ENCODE measurements at places on chromosomes 1 and 21.

GRCh38 chr1:214331827-214332423 is 51.0 kb downstream of the SMYD2 start:
- no peak for DNase-seq

DNA sequence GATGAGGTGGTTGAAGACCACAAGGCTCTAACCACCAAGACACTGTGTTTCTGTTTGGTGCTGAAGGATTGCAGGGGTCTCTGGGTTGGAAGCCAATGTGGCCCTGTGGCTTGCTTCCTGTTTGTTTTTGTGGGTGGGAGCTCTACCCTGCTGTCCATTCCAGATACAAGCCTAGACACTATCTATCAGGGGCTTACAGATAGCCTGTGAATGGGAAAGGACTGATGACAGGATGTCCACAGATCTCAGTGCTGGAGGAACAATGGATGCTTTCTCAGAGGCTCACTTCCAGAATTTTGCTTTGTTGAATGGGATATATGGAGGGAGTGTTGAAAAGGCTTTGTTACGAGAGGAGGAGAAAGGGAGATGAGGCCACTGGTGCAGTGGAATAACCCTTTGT is 69.7 kb downstream of the NOS1AP start:
- DNase-seq: no peak

DNA sequence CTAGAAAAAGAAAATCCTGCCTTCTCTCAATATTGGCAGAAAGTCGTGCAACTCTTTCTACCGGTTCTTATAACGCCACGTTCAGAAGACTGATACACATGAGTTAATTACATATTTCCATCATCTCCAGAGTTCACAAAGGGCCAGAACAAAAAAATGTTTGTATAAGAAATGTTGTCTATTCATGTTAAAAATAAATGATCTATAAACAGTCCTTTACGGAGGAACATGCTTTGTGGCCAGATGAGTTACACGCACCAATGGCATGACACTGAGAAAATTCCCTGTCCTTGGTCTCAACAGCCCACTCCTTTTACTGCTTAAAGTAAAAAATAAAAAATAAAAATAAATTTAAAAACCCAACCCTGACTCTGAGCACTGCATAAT is 29.5 kb downstream of the C2CD2 start:
- no peak for DNase-seq

DNA sequence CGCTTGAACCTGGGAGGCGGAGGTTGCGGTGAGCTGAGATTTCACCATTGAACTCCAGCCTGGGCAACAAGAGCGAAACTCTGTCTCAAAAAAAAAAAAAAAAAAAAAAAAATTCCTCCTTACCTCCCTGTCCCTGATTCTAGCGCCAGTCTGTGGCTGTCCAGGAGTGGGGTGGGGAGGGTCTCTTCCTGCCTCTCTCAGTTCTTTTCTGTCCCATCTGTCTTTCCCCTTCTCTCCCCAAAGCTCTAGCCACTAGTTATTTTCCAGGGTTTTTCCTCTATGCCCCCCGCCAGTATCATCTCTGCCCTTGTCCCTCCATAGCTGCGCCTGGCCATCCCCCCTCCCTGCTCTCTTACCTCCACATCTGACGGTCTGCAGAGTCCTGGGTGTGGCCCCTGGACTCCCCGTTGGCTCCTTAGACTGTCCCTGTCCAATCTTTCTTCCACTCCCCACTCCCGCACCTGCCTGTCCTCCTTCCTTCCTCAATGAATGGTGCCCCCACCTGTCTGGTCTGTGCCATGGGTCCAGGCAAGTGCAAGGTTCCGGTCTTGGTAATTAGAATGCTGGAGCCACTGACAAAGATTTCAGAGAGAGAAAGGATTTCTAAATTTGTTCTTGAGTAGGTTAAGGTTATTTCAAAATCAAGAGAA is 1.6 kb upstream of the TMEM63A start:
- DNase-seq: no peak

DNA sequence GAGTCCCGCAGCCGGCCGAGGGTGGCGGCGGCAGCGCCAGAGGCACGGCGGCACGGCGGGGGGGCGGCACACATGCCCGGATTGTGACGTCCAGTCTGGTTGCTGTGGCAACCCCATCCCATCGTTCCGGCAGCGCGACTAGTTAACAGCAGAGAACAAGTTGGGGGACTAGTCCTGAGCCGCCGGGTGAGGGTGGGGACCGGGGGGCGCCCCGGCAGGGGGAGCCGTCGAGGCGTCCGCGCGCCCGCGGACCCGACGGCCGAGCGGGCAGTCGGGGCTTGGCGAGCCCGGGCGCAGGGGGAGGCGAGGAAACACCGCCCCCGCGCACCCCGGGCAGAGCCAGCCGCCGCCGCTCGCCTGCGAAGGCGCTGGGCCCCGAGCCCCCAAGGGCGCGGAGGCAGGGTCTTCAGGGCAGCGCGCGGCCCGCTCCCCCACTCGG is at the start of gene CHD5:
TSS of gene CHD5 (minus strand) at position 54 of the 439 bp plus-strand sequence. CDS start 298 bp downstream, outside the sequence.
- no peak for DNase-seq

- DNase-seq: peak; percentile 24
Observed at GRCh38 chr1:75908717-75909152, 23.5 kb downstream of the ASB17 start.

DNA sequence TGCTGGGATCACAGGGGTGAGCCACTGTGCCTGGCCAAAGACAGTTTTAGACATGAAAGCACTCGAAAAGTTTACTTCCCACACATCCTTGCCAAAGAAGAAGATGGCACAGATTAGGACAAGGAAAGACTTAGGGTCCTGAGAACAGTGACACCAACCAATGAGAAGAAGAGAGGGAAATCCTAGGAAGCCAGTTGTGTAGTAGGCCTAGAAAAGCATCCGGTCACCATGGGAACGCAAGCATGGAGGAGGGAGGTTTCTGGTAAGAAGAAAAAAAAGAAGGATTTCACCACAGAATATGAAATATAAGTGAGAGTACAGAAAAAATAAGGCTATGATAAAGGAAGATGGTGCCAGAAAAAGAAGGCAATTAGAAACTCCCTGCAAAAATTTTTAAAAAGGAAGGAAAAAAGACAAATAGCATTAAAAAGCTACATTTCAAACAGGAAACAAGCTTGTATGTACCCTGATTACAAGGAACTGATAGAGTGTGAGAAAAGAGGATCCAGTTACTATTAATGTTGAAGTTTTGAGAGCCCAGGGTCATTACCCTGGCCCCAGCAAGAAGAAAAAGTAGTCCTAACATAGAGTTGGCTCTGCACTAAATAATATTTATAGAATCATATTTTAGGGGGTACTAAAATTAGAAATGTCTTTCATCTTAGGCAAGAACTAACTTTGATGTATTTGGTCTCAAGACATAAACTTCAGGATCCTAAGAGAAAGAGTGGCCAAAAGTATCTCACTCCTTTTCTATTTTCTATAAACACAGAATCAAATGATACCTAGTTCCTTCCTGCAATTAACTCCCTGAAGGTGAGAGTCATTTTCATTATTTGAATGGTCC is 16.1 kb downstream of the DIPK1A start:
- no peak for DNase-seq

- DNase-seq: no peak
Observed at GRCh38 chr1:15454256-15454655, 2.3 kb upstream of the CELA2A start.

DNA sequence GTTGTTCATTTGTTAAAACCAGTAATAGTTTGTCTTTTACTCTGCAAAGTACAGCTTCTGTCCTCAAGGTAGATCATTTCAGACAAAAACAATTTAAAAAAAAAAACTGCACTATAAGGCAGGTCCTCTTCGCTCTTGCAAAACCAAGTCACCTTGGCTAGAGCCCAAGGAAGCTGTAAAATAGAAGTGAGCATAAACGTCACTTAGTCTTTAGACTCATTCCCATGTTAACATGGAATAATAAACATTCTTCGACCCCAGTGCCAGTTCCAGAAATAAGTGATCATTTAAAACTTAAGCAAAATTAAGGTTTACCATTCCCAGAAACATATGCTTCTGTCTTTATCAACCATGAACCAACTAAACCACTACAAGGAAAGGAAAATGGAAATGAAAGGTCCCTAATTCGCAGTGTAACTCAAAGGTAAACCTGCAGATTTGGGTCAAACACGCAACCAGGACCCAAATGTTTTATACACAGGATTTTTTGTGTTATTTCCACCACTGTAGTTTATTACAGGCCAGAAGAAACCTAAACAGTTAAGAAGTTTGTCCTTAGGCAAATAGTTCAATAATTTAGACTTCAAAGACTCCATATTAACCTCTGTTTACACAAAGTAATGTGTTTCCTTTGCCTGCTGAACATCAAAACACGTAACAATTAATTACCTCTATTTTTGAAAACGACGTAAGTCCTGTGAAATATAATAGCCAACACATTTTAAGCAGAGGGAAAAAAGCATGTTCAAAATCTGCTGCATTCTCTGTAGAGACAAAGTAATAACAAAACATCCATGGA is 54.6 kb downstream of the TGFBR3 start:
- no peak for DNase-seq

DNA sequence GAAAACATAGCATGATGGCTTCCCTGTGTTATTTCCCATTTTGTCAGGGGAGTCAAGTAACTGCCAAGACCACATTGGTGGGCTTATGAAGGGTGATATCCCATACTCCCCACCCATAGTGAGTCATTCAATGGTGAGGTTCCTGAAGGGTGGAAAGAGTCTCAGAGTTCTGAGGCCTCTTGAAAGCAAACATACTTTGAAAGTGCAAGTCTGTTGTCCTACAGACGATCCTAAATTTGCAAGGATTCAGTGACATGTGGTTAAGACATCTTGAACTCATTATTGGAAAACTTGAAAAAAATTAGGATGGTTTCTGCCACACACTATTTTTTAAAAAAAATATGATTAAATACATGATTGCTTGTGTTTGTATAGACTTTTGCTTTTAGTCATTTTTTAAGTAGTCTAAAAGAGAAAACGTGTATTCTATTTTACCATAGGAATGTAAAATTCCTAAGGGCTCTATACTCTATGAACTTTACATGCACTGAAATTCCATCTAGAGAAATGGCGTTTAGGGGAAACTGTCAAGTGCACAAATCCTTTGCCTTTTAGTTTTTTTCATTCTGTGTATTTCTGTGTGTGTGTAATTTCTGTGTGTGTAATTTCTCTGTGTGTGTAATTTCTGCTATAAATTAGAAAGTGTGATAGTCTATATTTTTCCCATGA is 225.5 kb upstream of the ADAMTS5 start:
- no peak for DNase-seq

GRCh38 chr1:75430526-75430925 is 180.4 kb downstream of the SLC44A5 start:
- no peak for DNase-seq

- no peak for DNase-seq
Observed at GRCh38 chr1:64535938-64536835, 66.3 kb downstream of the CACHD1 start.

GRCh38 chr21:41765420-41765821 is 1.4 kb downstream of the RIPK4 start:
- DNase-seq: no peak

GRCh38 chr1:187871177-187871845 is 1042.6 kb downstream of the PLA2G4A start:
- peak; percentile 97 for DNase-seq

- no peak for DNase-seq
Observed at GRCh38 chr1:153793261-153793972, 18.2 kb downstream of the SLC27A3 start.

- no peak for DNase-seq
Observed at GRCh38 chr1:115373305-115373704, 35.3 kb upstream of the NGF start.

DNA sequence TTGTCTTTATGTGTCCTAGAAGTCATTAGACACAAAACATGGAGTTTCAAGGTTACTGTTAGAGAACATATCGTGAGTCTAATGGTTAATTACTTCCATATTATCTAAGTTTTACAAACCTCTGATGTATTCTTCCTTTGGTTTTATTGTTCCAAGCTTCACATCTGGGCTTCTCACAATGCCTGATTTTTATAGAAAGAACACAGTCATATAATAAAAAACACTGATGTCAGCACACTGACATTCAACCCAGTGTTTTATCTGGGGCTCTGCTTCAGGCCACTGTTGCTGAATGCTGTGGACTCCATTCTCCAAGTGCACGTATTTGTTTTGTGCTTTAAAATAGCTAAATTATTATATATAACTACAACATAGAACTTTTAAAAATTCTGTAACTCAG is 232.9 kb downstream of the SMYD3 start:
- no peak for DNase-seq

DNA sequence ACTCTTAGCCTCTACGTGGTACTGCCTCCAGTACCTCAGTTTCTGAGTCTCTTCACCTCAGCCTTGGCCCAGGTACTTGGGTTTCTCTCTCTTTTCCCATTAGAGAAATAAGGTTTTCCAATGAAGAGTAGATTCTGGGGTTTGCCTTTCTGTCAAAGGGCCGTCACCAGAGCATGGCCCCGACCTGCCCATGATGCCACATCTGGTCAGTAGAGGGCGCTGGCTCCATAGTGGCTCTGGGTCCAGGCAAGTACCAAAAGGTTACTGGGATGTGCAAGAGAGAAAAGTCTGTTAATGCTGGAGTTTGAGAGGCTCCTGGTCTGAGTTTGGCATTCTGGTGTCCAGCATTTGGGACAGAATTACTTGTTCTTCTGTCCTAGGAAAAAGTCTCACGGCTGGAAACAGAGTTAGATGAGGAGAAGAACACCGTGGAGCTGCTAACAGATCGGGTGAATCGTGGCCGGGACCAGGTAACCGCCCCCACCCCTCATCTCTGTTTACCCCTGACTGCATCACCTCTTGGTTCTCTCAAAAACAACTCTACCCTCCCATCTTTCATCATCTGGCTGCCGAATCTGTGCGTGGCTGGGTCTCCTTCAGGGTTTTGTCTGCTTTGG is 5.3 kb upstream of the TUFT1 start:
- DNase-seq: peak; percentile 1

GRCh38 chr1:236759252-236759859 is 35.7 kb upstream of the MTR start:
- DNase-seq: no peak

GRCh38 chr21:45256021-45256911 is 31.4 kb downstream of the POFUT2 start:
- DNase-seq: no peak

Data from DMS 273 treated with DMSO at 0.1 percent for 48 hours (cell line).